T-helper 17 cell (primary cell): ENCODE measurements at places on chromosomes 6 and 20. TPM values are rescaled to one million over a fixed set of nuclear protein-coding genes. Genes with fewer than 3 reads are reported as not detected.

HACE1 gene
- total RNA-seq: 11.0 TPM

C6orf118 gene
- not detected for total RNA-seq

C6orf132 gene
- total RNA-seq: not detected

POU5F1 gene
- total RNA-seq: not detected
